Placental pericyte (primary cell): ENCODE measurements at places on chromosomes 13 and 19. TPM values are rescaled to one million over a fixed set of nuclear protein-coding genes. Genes with fewer than 3 reads are reported as not detected.

FAM216B gene
- total RNA-seq, result not detected in 2 replicates

CCDC169 gene
- total RNA-seq, result 1.3 and 3.3 TPM in 2 replicates

NKPD1 gene
- under 0.01 and 0.29 TPM in 2 replicates for total RNA-seq

ELSPBP1 gene
- not detected in 2 replicates for total RNA-seq

PEAK3 gene
- total RNA-seq, result not detected in 2 replicates

CABP5 gene
- total RNA-seq, result not detected in 2 replicates

KRTDAP gene
- not detected in 2 replicates for total RNA-seq

GFY gene
- total RNA-seq, result not detected in 2 replicates

HIPK4 gene
- under 0.01 and 0.14 TPM in 2 replicates for total RNA-seq

PSG6 gene
- total RNA-seq, result not detected in 2 replicates

PRR12 gene
- total RNA-seq, result 6.9 and 9.0 TPM in 2 replicates

B3GNT3 gene
- total RNA-seq, result not detected in 2 replicates

LILRA2 gene
- not detected in 2 replicates for total RNA-seq

IFNL2 gene
- total RNA-seq, result not detected in 2 replicates

KLK4 gene
- not detected in 2 replicates for total RNA-seq

ZNF69 gene
- 3.1 and 8.3 TPM in 2 replicates for total RNA-seq

RNF113B gene
- total RNA-seq, result not detected in 2 replicates

MISP3 gene
- total RNA-seq, result under 0.01 and 0.43 TPM in 2 replicates

LGALS14 gene
- not detected in 2 replicates for total RNA-seq

MRI1 gene
- total RNA-seq, result 18.4 and 62.7 TPM in 2 replicates

CCNA1 gene
- 0.43 and 1.1 TPM in 2 replicates for total RNA-seq

CPB2 gene
- total RNA-seq, result not detected in 2 replicates

RGL3 gene
- total RNA-seq, result 1.4 and 2.4 TPM in 2 replicates

ONECUT3 gene
- not detected in 2 replicates for total RNA-seq

RASAL3 gene
- total RNA-seq, result not detected in 2 replicates

TNNT1 gene
- total RNA-seq, result 0.57 and 2.8 TPM in 2 replicates

TTC9B gene
- not detected in 2 replicates for total RNA-seq

NCAN gene
- total RNA-seq, result under 0.01 TPM in 1 of 2 replicates, not detected in the other

SPTBN4 gene
- total RNA-seq, result 0.14 and 0.66 TPM in 2 replicates

IQCN gene
- 0.57 and 1.1 TPM in 2 replicates for total RNA-seq

FBXW9 gene
- total RNA-seq, result 10.3 and 12.2 TPM in 2 replicates

NTF4 gene
- not detected in 2 replicates for total RNA-seq
